ENCODE measurements at places on chromosomes 11 and 22.

DNA sequence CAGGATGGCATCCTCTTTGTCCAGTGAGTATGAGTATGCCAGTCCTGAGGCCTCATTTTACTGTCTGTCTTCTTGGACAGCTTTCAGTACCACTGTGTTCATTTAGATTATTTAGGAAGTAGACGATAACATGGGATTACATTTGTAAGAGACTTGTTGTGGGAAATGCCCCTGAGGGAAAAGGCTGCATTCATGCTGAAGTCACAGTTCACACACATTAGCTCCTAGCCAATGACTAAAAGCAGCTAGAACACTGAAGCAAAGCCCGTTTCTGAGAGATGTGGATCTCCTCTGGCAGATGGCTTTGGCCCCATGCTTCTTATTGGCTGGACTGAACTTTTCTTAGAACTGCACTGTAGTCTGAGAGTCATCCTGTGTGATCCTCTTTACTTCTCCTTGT lies 242.4 kb downstream of the FAM76B start:
- no peak for DNase-seq

DNA sequence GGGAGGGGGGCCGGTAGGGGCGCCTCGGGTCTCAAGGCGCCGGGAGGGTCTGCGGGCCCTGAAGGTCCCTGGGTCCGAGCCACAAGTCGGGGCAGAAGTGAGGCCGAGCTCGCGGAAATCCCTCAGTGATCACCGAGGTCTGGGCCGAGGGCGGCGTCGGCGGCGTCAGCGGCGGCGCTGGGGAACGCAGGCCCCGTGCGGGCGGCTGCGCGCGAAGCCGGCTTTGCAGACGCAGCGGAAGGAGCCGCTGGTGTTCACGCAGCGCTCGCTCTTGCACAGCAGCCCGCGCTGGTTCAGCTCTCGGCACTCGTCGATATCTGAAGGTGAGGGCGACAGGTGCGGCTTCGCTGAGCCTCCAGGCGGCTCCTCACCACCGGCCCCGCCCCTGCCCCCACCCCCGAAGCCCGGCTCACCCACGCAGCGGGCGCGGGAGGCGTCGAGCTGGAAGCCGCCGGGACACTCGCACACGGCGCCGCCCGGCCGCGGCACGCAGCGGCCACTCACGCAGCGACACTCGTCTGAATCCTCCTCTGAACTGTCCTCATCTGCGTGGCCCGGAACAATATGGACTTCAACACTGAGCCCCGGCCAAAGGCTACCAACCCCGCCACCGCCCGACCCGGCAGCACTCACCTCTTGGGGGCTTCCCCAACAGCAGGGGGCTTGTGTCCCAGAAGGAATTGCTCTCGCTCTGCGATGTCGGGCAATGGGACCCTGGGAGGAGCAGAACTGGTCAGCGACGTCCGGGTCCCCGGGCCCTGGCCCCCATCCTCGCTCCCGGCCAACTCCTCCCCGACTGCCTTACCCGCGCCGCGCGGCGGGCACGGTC lies 14.2 kb downstream of the SCYL1 start:
- DNase-seq: no peak

DNA sequence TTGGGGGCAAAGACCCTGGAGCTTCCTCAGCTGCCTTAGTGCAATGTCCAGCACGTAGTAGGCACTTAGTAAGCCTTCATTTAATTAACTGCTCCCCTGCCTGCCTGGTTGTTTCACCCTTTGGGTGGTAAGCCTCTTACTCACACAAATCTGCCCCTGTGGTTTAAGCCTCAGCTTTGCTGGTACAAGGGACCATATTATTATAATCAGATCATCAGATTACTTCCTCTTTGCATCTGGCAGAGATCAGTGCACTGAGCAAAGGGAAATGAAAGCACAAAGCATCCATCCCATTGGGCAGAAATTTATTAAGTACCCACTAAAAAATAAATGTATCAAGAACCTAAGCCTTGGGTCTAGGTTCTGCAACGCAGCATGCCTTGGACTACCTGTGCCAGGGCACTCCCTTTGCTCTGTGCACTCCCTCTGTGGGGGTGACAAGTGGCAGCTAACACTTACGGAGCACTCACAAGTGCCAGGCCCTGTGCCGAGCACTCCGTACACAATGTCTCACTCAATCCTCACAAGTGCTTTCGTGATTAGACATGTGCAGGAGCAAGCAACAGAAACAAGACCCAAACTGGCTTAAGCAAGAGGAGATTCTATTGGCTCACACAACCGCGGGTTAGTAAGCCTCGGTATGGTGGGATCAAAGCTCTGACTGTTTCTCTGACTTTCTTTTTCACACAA lies 34.9 kb upstream of the DAGLA start:
- no peak for DNase-seq

DNA sequence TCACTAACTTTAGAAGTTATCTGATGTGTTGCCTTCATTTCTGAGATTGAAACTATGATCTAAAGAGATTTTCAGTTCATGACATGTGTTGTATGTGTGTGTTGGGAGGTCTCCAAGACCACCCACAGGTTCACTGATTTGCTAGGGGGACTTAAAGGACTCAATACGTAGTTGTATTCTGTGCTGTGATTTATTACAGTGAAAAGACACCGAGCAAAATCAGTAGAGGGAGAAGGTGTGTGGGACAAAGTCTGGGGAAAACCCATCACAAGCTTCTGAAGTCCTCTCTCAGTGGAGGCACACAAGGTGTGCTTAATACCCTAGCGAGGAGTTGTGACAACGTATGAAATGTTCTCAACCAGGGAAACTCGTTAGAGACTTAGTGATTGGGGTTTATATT lies 35.6 kb downstream of the RNF169 start:
- no peak for DNase-seq

GRCh38 chr22:30296833-30297232 lies 7.5 kb upstream of the CASTOR1 start:
- no peak for DNase-seq

DNA sequence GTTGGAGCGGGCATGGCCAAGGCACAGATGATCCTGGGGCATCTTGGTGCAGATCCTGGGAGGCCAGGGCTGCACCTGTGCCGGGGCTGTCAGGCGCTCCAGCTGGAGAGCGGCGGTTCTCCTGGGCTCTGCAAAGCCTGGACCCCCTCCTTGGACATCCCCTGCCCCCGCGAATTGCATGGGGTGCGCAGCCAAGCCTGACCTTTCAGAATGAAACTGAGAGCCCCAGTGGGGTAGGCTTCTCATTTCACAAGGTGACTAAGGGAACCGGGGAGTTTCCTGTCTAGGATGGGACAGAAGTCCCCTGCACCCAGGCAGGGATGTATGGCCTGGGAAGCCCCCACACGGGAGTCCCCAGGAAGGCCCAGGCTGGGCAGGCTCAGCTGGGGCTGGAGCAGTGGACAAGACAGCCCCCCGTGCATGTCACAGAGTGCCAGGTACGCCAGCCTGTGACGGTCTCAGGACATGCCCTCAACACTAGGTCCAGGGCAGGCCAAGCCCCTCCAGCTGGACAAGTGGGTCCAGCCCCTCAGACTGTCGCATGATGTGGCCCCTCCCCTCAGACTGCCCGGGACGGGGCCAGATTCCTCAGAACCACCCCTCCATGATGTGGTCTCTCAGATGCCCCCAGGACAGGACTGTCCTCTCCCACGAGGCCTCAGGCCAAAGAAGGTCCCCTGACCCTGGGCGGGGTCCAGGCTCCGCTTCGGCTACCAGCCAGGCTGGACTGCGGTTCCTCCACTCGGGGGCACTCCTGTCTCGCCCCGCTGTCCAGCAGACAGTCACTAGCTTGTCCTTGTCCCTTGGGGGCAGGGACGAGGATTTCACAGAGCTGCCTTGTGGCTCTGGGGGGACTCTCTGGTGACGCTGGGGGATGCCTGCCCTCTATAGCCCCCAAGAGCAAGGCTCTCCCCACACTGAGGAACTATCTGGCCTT lies 2.3 kb downstream of the LSP1 start:
- DNase-seq: no peak

Measured in CD4-positive, alpha-beta T cell treated with Interleukin-17A for 1 hour (primary cell).